Osteoblast (primary cell): ENCODE measurements at places on chromosomes 12 and 14. TPM values are rescaled to one million over a fixed set of nuclear protein-coding genes. Genes with fewer than 3 reads are reported as not detected.

DDX51 gene
- total RNA-seq, result 6.2 and 7.4 TPM in 2 replicates

CLEC4A gene
- total RNA-seq, result 0.29 and 0.72 TPM in 2 replicates

KRT3 gene
- total RNA-seq, result not detected in 2 replicates

VRK1 gene
- 20.9 and 24.2 TPM in 2 replicates for total RNA-seq

SLC17A8 gene
- not detected in 2 replicates for total RNA-seq
